ENCODE measurements at places on chromosomes 12 and 14.
A peak's percentile ranks its signal among the peaks of the same experiment; 100 is the strongest.

DNA sequence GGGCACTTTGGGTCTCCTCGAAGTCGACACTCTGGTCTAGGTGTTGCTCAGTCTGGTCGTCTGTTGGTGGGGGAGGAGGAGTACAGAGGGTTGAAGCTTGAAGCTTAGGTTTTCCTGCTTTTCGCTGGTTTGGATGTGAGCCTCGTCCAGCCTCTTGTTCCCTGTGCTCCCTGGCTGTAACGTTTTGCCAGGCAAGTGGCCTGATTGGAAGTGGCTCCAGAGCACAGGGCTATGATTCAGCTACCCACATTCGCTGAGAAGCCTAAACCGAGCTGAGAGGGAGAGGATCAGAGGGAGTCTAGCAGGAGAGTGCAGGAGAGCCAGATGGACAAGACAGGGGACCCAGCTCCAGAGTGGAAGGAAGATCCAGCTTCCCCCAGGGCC lies 6.1 kb downstream of the HOXC10 start:
- no peak for DNase-seq

GRCh38 chr14:100526057-100526456 lies 61.2 kb downstream of the BEGAIN start:
- no peak for DNase-seq

DNA sequence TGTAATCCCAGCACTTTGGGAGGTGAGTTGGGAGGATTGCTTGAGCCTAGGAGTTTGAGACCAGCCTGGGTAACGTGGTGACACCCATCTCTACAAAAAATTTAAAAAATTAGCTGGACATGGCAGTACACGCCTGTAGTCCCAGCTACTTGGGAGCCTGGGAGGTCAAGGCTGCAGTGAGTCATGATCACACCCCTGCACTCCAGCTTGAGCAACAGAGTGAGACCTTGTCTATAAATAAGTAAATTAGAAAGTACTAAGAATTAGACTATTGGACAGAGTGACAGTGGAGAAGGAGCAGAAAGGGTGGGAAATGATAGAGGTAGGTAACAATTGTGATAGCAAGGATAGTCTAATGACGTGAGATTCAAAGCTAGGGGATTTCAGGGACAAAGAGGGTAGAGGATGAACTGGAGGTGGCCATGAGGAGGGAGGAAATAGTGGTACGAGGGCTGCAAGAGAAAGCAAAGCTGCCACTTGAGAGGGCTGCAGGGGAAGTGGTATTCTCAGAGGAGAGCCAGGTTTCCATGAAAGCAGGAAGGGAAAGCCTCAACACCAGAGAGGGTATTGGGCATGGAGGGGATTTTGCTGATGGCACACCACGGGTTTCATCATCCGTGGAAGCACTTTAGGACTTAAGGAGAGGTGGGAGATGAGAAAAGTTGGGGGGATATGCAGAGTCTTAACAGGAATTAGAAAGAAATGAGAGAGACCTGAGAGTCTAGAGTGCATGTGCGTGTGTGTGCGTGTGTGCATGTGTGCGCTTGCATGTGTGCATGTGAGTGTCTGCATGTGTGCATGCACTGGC lies 85.6 kb downstream of the SYNE2 start:
- no peak for DNase-seq

DNA sequence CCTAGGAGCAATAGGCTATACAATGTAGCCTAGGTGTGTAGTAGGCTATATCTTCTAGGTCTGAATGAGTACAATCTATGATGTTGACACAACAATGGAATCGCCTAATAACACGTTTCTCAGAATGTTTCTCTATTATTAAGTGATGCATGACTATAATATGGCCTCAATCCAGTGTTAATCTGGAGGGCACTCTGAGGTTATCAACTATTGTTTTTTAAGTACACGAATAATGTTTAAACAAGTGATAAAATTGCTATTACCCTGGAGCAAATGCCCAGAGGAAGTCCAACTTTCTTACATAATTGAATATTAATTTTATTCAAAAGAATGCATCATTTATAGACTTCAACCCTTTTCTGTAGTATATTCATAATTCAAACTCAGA lies 16.4 kb upstream of the CNIH1 start:
- DNase-seq: no peak

GRCh38 chr14:70845601-70846000 lies 36.3 kb upstream of the MAP3K9 start:
- no peak for DNase-seq

- no peak for DNase-seq
These were observed 44.1 kb downstream of the LRTM2 start for GRCh38 chr12:1864456-1864855.

DNA sequence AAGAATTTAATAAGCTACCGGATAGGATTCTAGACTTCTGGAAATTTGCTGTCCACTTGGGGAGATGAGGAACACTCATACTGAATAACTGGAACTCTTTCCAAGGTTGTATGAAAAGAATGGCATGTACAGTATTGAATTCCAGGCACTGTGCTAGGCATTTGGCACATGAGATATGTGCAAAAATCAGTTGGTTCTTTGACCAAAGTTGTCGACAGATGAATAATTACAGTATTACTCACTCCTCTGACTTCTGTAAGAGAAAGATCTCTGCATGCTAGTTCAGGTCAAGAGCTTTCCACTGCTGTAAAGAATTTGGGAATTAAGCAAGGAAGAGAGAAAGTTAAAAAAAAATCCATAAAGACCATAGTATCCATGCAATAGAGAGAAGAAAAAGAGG lies 764.7 kb downstream of the BCL11B start:
- DNase-seq: no peak

- no peak for DNase-seq
These were observed 5.7 kb downstream of the SLC4A8 start for GRCh38 chr12:51430196-51430895.

GRCh38 chr12:53496752-53497032 lies 2.6 kb downstream of the MAP3K12 start:
- DNase-seq: no peak

DNA sequence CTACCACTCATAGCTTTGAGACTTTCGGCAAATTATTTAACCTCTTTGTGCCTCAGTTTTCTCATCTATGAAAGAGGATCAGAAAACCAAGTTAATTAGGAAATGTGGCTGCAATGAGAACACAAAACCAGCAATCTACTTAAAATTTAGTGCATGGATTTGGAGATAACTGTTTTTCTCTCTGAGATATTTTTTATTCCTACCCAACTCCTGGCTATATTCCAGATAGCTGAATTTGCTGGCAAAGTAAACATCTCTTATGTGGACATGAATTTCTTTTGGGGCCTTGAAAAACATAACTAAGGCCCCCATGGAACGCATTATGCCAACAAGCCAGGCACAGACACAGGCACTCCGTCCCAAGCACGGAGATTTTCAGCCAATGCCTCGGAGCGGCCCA lies 53.4 kb upstream of the FOXN3 start:
- no peak for DNase-seq

DNA sequence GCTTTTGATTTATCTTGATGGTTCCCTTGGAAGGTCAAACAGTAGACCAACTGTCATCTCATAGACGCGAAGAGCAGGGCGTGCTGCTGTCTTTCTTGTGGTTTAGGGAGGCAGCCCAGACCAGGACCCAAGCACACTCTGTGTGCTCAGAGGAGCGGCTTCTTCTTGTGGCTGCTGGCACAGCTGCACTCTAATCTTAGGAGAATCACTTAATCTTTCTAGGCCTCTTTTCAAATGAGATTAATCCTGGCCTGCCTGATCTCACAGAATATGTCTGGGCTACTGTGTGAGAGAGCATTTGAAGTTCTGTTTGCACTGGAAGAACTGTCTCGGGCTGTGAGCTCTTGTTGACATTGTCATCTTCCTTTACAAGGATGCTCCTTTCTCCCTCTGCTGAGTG lies 60.0 kb upstream of the TRAF3 start:
- DNase-seq: no peak

GRCh38 chr14:58731465-58732293 lies 93.9 kb downstream of the DACT1 start:
- DNase-seq: no peak

GRCh38 chr14:91303091-91303923 lies 58.8 kb upstream of the GPR68 start:
- peak; percentile 50 for DNase-seq

DNA sequence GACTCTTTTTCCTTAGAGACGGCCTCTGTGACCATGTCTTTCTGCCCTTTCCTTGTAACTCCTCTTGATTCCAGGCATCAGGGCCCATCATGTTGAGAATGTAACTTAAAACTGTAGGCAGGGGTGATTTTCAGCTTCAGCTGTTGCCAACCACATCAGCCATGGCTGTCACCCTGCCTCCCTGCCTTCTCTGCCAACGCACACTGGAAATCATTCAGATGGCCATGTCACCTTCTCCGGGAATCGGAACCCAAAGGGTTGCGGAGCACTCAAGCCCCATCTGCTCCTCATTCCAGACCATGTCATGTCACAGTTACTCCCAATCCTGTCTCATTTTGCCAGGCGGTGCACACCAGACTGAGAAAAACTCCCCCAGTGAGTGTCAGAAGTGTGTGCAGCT lies 72.1 kb downstream of the EMP1 start:
- no peak for DNase-seq

DNA sequence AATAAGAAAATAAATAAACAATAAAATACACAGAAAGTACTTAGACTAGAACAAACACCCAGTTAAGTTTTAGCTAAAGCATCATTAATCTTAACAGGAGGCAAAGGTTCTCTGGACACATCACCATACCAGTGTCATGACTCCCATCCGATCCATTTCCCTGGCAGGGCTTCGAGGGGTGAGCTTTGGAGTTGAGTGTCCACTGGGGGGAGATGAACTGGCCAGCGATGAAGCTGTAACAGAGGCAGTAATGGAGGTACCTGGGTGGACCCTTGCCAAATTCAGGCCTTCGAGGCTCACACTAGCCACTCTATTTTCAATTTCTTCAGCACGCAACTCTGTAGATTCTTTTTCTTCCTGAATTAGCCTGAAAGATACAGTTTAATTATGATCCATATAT lies 269.5 kb downstream of the ACSS3 start:
- DNase-seq: no peak

Data from activated naive CD4-positive, alpha-beta T cell treated with Interleukin-2 at 50 U/mL for 16 hours (primary cell).